Activated naive CD8-positive, alpha-beta T cell treated with anti-CD3 and anti-CD28 coated beads, Interleukin-2, amount 50 U/mL, for 24 hours (primary cell): ENCODE measurements at places on chromosomes 12 and 14.
A peak's percentile ranks its signal among the peaks of the same experiment; 100 is the strongest.

- no peak for DNase-seq
Measured at GRCh38 chr12:770479-770878, 18.1 kb downstream of the WNK1 start.

DNA sequence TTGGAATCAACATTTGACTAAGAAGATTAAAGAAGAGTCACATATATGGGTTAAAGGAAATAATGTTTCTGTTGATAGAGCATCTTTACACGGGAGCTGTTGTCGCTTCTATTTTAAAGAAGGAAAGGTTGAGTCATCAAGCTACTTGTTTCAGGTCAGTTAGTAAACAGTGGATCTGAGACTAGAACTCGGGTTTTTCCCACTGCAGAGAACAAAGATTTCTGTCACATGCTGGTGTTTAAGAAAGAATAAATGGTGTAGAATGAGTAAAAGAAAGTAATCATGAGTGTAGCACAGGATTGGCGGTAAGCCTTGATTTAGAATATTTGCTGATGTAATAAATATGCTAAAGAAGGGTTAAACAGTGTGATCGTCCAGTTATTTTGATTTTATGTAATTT is 455.5 kb downstream of the AEBP2 start:
- no peak for DNase-seq

DNA sequence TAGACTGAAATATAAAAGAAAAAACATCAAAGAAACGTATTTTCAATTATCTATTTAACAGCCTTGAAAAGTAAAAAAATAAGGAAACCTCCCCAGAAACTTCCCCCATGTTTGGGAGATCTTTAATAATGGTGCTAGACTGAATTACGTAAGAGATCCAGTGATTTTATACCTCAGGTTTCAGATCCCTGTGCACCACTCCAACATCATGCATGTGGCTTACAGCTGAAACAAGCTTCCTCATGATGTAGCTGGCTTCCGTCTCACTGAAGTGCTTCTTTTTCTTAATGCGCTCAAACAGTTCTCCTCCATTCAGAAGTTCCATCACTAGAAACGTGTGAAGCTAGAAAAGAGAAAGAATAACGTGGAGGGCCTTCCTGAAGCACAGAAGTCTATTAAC is 78.0 kb upstream of the TTC7B start:
- DNase-seq: no peak

DNA sequence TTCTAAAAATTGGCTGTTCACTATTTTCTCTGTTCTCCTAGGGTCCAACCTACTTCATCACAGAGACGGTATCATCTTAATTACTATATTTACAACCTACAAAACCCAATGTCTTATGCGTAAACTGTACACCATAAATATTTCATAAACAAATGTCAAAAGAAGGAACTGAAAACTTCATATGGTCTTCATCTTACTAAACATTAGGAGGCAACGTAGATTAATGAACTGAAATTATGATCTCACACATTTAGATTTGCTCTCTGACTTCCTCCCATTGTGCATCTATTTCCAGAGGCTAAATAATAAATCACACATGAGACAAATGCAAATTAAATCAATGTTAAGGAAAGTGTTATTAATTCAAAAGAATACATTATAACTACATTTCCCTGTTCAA is 1850.6 kb upstream of the SEL1L start:
- no peak for DNase-seq

DNA sequence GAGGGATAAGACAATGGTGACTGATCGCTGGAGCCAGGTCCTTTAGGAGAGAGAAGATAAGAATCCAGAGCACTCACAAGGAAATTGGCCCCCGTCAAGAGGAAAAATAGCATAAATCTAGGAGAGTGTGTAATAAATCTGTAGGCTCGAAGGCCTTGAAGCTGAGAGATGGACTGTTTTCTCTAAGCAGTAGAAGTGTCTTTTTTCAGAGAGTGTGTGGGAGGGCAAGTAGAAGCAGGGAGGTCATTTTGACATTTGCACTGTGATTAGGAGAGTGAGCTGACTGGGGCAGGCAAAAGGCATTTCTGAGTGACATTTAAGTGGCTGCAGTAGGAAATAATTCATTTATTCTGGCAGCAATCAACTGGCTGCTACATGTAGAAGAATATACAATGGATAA is 78.0 kb upstream of the DDHD1 start:
- no peak for DNase-seq

DNA sequence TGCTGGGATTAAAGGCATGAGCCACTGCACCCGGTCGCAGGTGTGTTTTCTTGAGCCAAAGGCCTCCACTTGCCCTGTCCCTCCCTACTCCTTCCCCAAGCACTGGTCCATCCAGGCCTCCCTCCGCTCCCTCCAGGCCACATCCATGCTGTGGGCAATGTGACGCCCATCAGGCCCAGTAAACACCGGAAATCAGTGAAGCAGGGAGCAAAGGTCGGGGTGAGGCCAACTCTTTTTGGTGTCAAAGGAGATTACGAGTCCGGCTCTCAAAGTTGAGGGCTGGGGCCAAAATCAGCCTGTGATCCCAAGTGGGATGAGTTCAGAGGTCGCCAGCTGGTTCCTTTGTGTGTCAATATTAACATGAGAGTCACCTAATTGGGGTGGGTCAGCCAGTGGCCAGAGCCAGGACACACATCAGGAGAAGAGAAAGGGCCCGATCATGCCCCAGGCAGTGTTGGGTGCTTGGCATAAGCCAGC is 195.7 kb downstream of the RBM19 start:
- no peak for DNase-seq

- peak; percentile 56 for DNase-seq
Measured at GRCh38 chr14:91867316-91867988, at the start of gene TC2N. TSS of gene TC2N (minus strand) at chr14:91867536. CDS start at chr14:91813769, 53,767 bp downstream.

DNA sequence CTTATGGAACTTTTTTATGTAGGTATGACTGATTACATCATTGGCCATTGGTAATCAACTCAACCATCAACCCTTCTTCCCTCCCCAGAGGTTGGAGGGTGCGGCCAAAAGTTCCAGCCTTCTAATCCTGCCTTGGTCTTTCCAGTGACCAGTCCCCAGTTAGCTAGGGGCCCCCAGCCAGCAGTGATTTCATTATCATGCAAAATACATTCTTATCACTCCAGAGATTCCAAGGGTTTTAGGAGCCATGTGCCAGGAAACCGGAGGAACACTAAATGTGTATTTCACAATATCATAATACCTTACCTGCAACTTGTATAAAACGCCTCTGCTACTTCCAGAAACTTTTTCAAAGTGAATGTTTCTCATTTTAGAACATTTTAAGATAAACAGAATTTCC is 181.5 kb upstream of the PELI2 start:
- no peak for DNase-seq

GRCh38 chr14:38404616-38405015 is 148.7 kb upstream of the CLEC14A start:
- DNase-seq: no peak

- no peak for DNase-seq
Measured at GRCh38 chr14:104927432-104927816, 2.7 kb downstream of the PLD4 start.

DNA sequence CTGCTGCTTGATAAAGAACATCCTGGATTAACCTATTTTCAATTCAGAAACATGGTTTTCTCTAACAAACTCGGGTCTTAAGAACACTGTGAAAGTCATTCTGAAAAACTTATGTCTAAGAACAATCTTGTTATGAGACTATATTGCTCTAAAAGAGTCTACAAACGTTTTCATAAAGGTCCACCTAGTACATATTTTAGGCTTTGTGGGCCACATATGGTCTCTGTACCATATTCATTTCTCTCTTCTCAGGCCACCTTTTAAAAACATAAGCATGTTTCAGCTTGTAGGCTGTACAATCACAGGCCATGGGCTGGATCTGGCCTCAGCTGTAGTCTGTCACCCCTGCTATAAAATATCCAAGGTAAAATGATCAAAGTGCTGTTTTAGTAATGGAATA is 39.9 kb downstream of the PPP4R3A start:
- DNase-seq: no peak

DNA sequence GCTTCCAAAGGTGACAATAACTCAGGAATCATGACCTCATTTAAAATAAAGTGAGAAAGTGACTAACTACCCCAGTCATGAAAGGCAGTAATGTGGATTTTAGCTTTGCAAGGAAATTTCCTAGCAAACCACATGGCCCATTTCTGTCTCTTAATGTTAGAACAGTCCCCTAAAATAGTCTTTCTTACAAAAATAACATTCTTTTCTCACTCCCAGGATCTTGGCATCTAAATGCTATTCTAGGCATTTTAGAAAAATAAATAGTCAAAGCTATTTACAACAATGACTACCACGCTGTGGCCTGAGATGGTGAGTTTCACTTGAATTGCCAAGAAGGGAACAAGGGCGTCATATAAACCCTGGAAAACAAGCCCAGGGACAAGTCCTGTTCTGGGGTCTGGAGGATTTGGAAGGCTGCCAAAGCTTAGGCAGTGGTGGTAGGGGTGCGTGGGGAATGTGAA is 101.2 kb upstream of the CCDC175 start:
- no peak for DNase-seq

DNA sequence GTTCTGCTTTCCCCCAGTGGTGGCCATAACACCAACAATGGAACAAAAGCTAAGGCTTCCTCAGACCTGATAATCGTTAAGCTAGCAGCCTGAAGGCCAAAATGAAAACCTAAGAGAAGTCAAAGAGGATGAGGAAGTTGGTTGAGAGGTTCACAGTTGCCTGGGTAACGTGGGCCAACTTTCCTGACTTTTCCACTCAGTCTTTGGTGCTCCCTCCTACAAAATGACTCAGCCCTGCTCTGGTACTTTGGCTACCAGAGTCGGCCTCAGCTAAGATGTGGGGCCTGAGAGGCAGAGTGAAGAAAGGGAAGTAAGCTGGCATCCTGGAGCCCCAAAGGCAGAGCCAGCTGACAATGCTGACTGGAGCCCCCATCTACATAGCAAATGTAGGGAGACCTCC is 14.9 kb upstream of the FKBP11 start:
- DNase-seq: no peak

- DNase-seq: no peak
Measured at GRCh38 chr12:60349232-60349978, 753.6 kb downstream of the SLC16A7 start.
